Upper lobe of left lung (tissue), 6 donors: ENCODE measurements at places on chromosomes 2 and 18. TPM values are rescaled to one million over a fixed set of nuclear protein-coding genes. Genes with fewer than 3 reads are reported as not detected.
A peak's percentile ranks its signal among the peaks of the same experiment; 100 is the strongest.

Gene ASAP2
- 24.5 TPM for total RNA-seq

DNA sequence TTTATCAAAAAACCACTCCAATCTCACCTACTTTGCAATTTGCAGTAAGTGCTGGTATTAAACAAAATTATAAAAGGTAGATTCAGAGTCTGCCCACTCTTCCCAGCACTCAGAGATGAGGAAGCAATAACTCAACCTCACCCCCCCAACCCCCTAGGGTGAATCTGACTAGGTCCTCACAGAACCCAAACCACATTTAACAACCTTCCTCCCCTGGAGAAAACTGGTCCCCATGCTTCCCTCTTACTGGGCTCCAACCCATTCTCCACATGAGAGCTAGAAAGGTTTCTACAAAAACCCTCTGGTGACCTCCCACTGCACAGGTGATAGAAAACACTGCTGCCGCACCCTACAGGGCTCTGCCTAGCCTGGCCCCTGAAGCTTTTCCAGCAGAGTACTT is 40.5 kb upstream of the BMP10 start:
- no peak for DNase-seq
- no peak overlapping the region for H3K4me3 ChIP-seq
- H3K4me1 ChIP-seq = peaks cover 22% of the 10 kb centered on the region
- no peaks in the 10 kb centered on the region for H3K27me3 ChIP-seq
- H3K36me3 ChIP-seq = no peaks in the 10 kb centered on the region

DNA sequence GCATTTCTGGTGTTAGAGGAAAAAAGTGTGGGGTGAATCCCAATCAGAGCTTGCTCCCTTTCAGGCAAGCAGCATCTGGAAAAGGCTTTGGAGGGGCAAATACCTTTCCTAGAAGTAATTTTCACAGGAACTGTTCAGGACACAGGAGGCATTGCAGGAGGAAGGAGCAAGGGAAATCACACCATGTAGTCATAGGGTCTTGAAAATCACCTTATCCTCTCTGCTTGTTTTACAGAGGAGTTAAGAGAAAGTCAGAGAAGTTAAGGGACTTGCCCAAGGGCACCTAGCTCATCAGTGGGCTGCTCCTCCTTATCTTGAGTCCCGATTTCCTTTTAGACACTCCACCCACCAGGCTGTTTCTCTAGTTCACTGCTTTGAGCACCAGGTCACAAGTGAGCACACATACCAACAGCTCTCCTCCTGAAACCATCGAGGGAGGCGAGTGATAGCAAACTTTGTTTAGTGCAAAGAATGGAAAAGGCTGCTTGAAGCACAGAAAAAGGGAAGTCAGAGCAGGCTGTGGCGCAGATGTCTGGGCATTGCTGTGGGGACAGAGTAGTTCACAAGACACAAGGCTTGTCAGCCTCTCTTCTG is 89.2 kb upstream of the CXCR4 start:
- H3K4me1 ChIP-seq = no peaks in the 10 kb centered on the region
- no peak for DNase-seq
- no peaks in the 10 kb centered on the region for H3K36me3 ChIP-seq
- H3K27me3 ChIP-seq = no peaks in the 10 kb centered on the region
- H3K27ac ChIP-seq = peak overlapping the region; percentile 57

- no peaks in the 10 kb centered on the region for H3K4me1 ChIP-seq
- no peaks in the 10 kb centered on the region for H3K27me3 ChIP-seq
- no peak for DNase-seq
- no peak overlapping the region for H3K4me3 ChIP-seq
Observed at GRCh38 chr2:238643400-238643907, 204.4 kb upstream of the TWIST2 start.

DNA sequence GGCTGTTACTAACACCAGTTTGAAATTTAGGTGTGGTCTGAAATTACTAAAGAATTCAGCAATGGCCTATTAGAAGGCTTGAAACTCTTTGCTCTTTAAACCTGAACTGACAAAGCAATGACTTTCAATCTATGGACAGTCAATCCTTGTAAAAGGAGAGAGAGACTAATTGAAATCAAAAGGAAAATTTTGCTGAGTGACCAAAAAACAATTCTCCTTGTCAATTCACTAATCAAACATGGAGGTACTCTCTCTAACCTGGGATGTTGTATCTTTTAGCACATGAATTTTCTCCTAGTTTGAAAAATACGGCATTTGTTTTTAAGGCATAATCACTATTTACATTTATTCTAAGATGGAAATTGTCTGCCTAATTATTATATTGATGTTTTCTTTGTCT is 49.6 kb upstream of the ATIC start:
- no peak for DNase-seq
- H3K36me3 ChIP-seq = no peaks in the 10 kb centered on the region
- no peaks in the 10 kb centered on the region for H3K4me1 ChIP-seq
- H3K27me3 ChIP-seq = no peaks in the 10 kb centered on the region
- no peak overlapping the region for H3K4me3 ChIP-seq

DNA sequence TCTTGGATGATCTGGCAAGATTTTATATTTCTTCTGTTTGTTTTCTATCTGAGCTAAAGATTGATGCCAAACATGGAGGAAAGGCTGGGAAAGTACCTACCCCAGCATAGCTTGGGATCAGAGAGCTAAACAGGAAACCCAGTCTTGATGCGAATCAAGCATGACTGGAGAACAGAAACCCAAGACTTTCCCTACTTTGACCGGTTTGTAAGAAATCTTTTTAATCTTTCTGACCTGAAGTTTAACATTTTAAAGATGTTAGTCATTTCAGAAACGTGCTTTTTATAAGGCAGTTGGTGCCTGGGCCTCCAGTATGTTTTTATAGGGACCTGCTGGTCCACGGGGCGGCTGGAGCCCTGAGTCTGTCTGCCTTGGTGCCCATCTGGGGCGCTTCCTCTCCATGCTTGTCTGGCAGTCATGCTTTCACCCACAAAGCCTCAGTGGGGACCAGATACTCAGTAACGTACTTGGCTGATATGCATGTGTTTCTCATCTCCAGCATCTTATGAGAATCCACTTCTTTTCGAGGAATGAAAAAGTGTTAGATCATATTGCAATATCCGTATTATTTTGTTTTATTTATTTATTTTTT is 266.5 kb downstream of the PTGR3 start:
- peak; percentile 17 for DNase-seq
- no peak overlapping the region for H3K4me3 ChIP-seq
- no peaks in the 10 kb centered on the region for H3K27me3 ChIP-seq
- H3K27ac ChIP-seq = no peak overlapping the region

- peaks cover 18% of the 10 kb centered on the region for H3K4me1 ChIP-seq
- no peaks in the 10 kb centered on the region for H3K27me3 ChIP-seq
Observed at GRCh38 chr2:151638191-151638933, 95.9 kb downstream of the NEB start.

DNA sequence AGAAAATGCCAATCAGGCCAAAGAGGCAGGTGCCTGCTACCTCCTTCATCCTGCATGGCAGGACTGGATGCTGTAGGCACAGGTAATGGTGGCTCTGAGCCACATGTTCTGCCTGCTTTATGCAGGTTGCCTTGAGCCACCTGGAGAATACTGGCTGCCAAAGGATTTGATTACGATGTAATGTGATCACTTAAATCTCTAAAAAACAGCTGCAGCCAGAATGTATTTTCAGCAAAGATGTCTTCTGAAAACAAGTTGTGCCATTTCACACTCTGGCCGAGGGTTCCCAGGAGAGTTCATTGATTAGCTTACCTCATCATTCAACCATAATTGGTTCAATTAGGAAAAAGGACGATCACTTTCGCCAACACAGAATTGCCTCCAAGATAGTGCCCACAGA is 17.9 kb upstream of the MSGN1 start:
- H3K4me1 ChIP-seq = no peaks in the 10 kb centered on the region
- H3K4me3 ChIP-seq = no peak overlapping the region
- no peak for DNase-seq
- no peak overlapping the region for H3K27ac ChIP-seq
- no peaks in the 10 kb centered on the region for H3K27me3 ChIP-seq

DNA sequence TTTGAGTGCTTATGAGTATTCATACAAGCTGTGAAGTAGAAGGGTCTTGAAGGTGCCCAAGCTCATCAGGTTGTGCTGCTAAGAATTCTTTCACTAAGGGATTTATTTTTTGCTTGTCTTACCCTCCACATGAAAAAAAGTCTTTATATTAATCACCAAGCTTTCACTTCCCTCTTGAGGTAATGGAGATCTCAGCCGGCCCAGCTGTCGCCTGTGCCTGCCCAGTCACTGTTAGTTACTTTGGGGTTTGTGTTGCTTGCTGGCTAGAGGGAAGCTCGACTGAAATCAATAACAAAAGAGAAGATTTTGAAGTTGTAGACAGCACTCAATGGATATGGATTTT is 21.9 kb downstream of the MC2R start:
- H3K4me3 ChIP-seq = no peak overlapping the region
- no peak for DNase-seq
- no peaks in the 10 kb centered on the region for H3K36me3 ChIP-seq
- no peaks in the 10 kb centered on the region for H3K27me3 ChIP-seq

- no peak overlapping the region for H3K27ac ChIP-seq
- DNase-seq = no peak
- no peaks in the 10 kb centered on the region for H3K36me3 ChIP-seq
- H3K27me3 ChIP-seq = no peaks in the 10 kb centered on the region
- H3K4me1 ChIP-seq = no peaks in the 10 kb centered on the region
- no peak overlapping the region for H3K4me3 ChIP-seq
Observed at GRCh38 chr2:26410764-26411243, 9.1 kb downstream of the DRC1 start.

DNA sequence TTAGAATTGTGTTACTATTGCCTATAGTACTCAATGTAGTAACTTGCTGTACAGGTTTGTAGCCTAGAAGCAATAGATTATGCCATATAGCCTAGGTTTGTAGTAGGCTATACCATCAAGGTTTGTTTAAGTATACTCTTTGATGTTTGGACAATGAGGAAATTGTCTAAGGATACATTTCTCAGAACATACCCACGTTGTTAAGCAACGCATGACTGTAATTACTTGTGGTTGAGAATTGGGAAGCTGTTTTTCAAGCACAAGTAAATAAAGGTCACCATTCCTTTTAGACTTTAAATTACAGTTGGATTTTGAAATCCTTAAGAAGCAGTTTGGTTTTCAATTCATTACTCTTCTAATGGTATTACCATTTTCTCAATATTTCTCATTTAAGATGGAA is 89.8 kb upstream of the KCNH7 start:
- DNase-seq = no peak
- H3K27me3 ChIP-seq = no peaks in the 10 kb centered on the region
- no peak overlapping the region for H3K4me3 ChIP-seq
- no peaks in the 10 kb centered on the region for H3K36me3 ChIP-seq
- no peaks in the 10 kb centered on the region for H3K4me1 ChIP-seq

DNA sequence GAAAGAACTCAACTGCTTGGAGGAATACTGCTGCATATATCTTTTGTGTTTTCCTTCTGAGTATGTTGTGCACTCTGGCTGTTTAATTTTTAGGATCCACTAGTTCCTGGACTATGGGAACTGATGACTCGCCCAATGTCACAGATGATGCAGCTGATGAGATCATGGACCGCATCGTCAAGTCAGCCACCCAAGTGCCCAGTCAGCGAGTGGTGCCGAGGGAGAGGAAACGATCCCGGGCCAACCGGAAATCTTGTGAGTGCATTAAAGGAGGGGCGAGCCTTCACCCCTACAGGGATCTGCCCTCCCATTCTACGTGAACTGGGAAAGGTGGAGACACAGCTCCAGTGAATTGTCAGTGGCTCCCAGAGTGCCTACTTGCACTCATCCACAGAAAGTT is 59.6 kb downstream of the TPGS2 start:
- no peak overlapping the region for H3K4me3 ChIP-seq
- H3K36me3 ChIP-seq = no peaks in the 10 kb centered on the region
- H3K4me1 ChIP-seq = peaks cover 2% of the 10 kb centered on the region
- H3K27me3 ChIP-seq = no peaks in the 10 kb centered on the region
- no peak for DNase-seq

DNA sequence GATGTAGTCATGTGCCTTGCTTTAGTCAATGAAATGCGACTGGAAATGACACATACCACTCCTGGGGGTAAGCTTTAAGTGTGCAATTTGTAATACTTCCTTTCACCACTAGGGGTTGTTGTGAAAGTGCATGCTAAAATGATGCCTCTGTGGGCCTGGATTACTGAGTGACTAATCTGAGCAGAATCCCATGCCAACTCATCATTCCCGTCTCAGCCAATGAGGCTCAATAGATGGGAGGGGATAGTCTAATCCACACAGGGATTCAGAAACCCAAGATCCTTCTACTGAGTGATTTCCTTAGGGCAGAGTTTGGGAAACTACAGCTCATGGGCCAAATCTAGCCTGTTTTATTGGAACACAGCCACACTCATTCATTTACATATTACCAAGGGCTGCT is 54.0 kb downstream of the HRH4 start:
- no peak overlapping the region for H3K27ac ChIP-seq
- no peaks in the 10 kb centered on the region for H3K4me1 ChIP-seq
- no peak overlapping the region for H3K4me3 ChIP-seq
